Stimulated activated CD8-positive, alpha-beta memory T cell treated with anti-CD3 and anti-CD28 coated beads, Interleukin-15, amount 100 ng/mL, for 48 hours (primary cell): ENCODE measurements at places on chromosomes 6 and 20.

GRCh38 chr20:3812975-3813847, 7.1 kb upstream of the AP5S1 start:
- DNase-seq = no peak

DNA sequence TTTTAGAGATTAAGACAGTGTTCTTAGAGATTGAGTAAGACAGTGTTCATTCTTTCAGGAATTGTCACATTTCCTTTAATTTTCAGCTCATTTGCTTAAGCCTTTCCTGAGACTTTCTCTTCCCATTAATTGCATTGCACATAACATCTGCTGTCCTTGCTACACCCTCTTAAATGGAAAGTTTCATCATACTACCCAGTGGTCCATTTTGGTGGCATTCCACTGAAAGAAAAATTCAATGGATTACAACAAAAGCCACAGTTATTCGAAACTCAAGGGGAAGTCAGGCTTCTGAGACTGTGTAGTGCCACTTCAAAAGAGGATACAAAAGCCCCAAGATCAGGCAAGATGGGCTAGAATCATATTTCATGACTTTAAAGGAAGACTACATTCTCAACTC, 64.0 kb downstream of the RSPO3 start:
- DNase-seq = no peak

- DNase-seq = no peak
Observed at GRCh38 chr6:137323860-137324259, 104.7 kb upstream of the IFNGR1 start.

- no peak for DNase-seq
Observed at GRCh38 chr6:73030791-73031782, 194.2 kb downstream of the KHDC1L start.

DNA sequence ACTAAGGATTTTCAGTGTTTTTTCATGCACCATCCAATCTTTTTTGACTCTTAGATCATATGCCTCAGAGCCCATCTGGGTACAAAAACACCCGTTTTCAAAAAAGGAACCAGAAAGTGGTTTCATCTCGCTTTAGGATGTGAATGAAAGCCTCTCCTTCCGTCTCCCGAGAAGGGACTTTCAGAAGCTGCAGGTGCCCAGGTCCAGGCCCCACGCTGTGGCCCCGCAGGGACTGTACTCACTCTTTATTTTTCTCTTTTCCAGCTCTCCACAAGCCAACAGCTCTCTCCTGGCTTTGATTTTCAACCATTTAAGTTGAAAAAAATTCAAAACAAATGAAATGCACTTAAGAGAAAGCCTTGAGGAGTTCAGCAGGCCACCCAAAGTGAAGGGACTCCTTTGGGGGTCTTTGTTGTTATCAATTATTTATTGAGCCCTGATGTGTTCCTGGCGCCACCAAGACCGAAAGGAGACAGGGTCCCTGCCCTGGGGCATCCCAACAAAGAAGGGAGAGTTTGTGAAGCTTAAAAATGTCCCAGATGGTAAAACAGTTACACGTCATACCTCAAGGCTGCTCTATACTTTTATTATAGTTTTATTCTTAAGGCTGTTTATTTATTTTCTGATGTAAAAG, 467.3 kb downstream of the PREX1 start:
- DNase-seq = no peak

DNA sequence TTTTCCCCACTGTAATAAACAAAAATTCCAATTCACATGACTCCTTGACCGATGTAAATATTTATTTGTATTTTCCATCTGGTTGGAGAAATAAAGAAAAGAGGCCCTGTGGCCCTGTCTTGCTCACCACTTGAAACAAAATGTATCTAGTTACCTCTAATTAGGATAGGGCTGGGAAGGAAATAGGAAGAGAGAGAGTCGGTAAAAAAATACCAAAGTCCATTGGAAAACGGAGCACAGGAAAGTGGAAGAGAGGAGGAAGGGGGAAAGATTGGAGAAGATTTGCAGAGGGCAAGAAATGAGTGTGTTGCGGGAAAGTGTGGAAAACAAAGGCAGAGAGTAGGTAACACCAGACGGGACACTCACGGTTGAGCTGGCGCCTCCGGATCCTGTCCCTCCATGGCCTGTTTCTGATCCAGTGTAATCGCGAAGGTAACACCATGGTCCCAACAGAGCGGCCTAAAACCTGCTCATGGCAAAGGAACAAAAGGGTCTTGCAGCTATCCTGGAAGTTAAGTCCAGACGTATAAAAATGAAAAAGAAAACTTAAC, 105.8 kb upstream of the RIPOR2 start:
- DNase-seq = no peak

DNA sequence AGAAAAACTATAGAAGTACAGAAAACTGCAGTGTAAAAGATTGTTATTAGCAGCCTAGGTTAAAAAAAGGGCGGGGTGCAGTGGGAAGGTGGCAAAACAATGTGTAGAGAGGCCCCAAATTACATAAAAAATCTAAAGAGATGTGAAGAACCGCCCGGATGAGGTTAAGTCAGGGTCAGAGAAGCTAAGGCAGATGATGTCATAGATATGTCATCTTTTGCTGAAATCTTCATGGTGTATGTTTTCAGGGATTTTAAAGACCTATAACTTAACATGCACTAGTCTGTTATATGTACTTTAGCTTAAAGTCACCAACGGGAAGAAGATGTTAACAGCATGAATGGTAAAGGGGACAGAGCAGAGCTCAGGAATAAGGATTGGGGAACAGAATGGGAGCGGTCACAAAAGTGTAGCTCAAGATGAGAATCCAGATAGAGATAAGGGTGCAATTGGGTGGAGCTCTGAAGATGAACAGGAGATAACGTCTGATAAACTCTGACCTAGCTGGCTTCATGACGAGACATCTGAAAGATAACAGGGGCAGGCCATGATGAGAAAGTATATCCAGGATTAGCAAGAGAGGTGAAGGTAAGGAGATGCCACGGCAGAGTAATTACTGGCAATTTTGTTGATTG, 83.4 kb downstream of the TFAP2A start:
- no peak for DNase-seq

DNA sequence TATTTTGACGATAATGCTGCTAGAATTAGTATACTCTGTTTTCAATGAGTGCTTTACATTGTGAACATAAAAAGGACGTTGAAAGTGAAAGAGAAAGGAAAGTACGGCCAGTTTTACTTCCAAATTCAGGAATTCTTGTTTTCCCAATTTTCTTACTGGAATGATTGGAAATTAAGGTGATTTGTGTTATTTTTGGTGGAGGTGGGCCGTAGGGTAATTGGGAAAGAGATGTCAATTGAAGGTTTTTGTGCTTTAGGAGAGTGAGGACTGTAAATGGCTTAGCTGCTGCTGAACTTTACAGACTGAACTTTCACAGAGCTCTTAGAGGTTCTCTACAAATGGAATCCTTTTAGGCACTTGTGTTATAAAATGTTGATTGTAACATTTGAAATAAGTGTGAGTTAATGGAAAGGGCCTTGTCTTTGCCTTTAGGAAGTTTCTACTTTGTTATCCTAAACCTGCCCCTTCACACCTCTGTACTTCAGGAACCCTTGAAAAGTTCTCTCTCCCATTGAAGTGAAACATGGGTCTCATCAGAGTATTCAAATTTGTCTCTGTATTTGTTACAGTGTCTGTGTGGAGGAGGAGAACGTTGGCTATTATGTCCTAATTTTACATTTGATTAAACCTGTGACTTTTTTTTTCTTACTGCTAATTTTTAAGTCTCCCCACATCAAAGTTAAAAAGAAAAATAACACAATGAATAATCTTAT, 256.4 kb downstream of the ARID1B start:
- no peak for DNase-seq

DNA sequence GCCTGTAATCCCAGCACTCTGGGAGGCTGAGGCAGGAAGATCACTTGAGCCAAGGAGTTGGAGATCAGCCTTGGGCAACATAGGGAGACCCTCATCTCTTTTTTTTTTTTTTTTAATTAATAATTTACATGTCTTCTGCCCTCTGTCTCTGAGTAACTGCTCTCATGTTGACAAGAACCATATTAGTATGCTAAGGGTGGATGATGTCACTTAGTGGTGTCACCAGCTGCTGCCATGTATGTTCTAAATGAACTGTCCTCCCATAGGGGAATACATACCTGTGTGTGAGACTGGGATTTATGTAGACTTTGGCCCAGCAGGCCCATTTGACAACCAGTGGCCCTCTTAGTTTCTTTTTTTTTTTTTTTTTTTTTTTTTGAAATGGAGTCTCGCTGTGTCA, 65.6 kb downstream of the SCAND1 start:
- DNase-seq = no peak
